ENCODE measurements at places on chromosomes 1 and 21. TPM values are rescaled to one million over a fixed set of nuclear protein-coding genes. Genes with fewer than 3 reads are reported as not detected.

SMAP2 gene
- total RNA-seq = 28.1 TPM

KRTAP19-2 gene
- not detected for total RNA-seq

DNA sequence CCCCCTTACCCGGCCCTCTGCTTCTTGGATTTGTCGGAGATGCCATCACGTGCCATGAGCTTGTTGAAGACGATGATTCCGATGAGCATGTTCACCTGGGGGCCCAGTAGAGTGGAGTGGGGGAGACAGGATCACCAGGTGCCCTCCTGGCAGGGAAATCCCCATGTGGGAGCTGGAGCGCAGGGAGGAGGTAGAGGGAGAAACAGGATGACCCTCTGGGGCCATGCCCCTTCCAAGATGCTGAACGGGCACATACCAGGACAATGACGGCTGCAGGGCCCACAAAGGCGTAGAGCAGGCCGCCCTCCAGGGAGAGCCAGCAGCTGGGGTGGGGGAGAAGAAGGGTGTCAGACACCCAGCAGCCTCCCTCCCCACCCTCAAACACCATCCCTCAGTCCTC is 28.6 kb downstream of the ADGRB2 start:
- DNase-seq = no peak

DNA sequence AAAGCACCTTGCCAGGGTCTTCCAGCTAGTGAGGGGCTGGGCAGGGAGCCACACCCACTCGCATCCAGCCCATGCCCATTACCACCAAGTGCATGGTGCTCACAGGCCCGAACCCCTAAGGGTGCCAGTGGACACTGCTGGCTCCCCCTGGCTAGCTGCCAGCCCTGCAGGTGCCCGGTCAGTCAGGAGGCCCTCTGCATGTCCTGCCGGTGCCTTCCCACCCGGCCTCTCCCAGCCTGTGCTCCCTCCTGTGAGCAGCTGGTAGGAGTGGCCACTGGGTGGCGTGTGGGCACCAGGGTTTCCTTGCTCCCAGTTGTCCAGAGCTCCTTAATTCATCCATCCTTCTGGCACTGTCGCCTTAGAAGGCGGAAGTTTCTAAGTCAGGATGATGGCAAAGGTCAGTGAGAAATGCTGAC is 33.4 kb downstream of the QSOX1 start:
- DNase-seq = peak; percentile 42

- DNase-seq = no peak
Measured at GRCh38 chr1:53546409-53547155, 87.4 kb downstream of the DMRTB1 start.

GRCh38 chr1:106360252-106360651 is 696.2 kb upstream of the PRMT6 start:
- DNase-seq = no peak

DNA sequence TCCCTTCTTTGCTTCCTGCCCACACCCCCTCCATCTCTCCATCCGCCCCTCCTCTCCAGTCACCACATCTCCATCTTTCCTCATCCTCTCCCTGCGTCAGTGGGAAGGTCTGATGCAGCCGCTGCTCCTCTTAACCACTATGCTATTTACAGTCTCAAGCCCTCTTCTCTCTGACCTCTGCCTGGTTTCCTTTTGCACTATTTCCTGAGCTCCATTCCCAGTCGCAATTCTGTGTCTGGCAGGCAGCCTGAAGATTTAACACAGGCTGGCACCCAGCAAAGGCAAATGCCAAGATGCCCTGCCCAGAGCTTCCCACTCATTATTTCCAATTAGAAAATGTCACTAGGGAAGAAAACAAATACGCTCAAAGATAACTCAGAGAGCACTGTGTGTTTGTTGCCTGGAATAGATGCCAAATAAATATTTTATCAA is 89.6 kb upstream of the LPGAT1 start:
- no peak for DNase-seq

All from frontal cortex (tissue), 4 donors.